ENCODE measurements at places on chromosomes 7 and 10.

DNA sequence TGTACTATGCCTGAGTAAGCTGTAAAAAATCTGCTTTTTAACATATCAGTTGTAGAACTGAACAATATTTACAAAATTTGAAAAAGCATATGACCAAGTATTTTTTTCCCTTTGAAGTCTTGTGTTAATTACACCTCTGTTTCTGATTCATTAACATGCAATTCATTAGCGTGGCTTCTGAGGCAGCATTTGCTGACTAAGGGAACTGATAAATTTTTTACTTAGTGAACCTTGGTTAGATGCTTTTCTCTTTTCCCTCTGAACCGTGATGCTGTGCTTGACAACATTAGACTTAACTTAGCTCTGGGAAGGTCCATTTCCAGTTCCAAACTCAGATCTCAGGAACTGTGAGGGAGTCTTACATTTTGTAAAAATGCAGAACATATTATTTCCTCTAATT lies 28.1 kb downstream of the TWIST1 start:
- no peak for DNase-seq

- DNase-seq, result no peak
Measured at GRCh38 chr10:45649296-45649695, 23.3 kb downstream of the ZFAND4 start.

DNA sequence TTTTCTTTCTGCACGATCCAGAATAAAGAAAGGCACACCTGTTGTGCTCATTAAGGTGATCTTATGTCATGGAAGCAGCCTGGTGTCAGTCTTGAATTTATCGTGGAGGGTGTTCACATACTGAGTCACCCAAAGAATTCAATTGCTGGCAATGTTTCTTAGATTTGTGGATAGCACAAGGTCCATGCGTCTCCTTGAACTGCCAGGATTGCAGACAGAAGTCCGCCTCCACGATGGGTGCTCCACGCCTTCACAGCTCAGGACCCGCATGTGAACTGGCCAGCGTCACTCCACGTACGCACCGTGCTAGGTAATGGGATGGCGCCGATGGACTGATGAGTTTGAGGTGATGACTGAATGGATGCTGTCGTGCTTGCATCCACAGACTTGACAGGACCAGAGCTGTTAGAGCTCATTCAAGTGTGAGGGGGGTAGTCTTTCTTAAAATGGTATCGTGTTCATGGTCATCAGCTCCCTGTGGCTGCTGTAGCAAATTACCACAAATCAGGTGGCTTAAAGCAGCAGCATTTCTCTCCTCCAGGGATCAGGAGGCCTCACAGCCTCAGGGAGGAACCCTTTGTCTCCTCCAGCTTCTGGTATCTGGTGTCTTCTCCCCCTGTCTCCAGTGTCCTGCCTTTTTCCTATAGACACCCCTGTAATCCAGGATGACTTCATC lies 65.4 kb upstream of the DNAJB6 start:
- DNase-seq, result no peak

GRCh38 chr7:668139-668931 lies 58.2 kb upstream of the DNAAF5 start:
- DNase-seq, result no peak

DNA sequence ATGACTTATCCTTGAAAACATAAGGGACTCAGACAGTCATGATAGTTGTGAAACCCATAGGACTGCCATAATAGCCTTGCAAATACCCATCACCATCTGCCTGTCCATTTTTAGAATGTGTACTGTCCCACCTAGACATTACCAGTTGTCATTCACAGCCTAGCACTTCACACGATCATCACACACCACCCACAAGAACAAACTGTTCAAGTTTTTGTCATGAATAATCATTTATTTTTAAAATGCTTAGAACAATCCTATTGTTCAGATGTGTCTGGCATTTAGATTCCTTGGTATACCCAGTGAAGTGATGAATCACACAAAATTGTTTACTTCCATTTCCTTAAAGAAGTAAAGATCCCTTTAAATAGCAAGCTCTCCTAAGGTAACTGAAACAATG lies 46.6 kb downstream of the CCDC3 start:
- DNase-seq, result no peak

DNA sequence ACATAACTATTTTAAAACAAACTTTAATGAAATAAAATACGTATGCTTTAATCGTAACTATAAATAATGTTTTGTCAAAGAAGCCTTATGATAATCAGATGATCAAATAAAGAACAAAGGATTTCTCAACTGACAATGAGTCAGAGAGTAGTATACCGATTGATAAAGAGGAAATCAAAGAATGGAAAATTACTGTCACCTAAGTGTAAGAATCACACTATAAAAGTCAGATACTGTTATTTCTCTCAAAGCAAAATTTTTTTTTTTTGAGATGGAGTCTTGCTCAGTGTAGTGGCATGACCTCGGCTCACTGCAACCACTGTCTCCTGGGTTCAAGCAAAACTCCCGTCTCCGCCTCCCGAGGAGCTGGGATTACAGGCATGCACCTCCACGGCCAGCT lies 18.8 kb downstream of the DNAJC2 start:
- no peak for DNase-seq

DNA sequence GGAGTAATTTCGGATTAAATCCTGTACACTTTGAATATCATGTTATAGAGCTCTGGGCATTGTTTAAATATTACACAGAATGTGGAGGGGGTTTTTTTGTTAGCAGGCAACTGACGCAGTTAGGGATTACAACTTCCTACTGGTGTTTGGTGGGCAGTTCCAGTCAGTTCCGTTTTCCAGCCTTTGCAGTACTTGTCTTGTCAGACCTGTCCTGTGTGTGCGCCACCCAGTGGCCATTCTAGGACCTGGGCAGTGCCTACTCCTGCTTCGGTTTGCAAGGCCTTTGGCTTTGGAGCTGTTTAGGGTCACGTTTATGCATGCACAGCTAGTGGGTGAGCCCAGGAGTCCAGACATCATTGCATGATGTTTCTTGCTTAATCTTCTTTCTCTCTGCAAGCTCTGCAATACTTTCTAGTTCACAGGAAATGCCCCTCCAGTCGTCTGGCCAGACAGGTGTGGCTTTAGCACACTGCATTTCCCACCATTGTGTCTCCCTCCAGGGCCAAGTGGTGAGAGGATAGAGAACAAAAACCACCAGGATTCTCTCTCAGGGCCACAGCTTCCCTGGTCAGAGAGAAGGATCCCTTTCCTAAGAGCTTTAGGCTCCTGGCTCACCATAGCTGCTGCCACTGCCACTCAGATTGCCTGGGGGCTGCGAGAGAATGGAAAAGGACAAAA lies 96.5 kb upstream of the TARP start:
- peak; percentile 57 for DNase-seq

- DNase-seq, result no peak
Measured at GRCh38 chr7:144001543-144001942, 1.4 kb downstream of the OR6B1 start.

GRCh38 chr10:105838392-105838791 lies 1197.3 kb downstream of the SORCS3 start:
- no peak for DNase-seq

GRCh38 chr7:101567230-101567629 lies 61.9 kb downstream of the MYL10 start:
- DNase-seq, result no peak

GRCh38 chr10:49734676-49735075 lies 27.4 kb downstream of the OGDHL start:
- DNase-seq, result no peak

GRCh38 chr10:86013568-86013967 lies 353.0 kb downstream of the GRID1 start:
- DNase-seq, result no peak

- DNase-seq, result no peak
Measured at GRCh38 chr10:95263864-95264226, 27.0 kb downstream of the PDLIM1 start.

GRCh38 chr10:11625019-11625735 lies 13.7 kb upstream of the USP6NL start:
- DNase-seq, result no peak

GRCh38 chr10:103145046-103145445 lies 48.0 kb downstream of the NT5C2 start:
- no peak for DNase-seq

DNA sequence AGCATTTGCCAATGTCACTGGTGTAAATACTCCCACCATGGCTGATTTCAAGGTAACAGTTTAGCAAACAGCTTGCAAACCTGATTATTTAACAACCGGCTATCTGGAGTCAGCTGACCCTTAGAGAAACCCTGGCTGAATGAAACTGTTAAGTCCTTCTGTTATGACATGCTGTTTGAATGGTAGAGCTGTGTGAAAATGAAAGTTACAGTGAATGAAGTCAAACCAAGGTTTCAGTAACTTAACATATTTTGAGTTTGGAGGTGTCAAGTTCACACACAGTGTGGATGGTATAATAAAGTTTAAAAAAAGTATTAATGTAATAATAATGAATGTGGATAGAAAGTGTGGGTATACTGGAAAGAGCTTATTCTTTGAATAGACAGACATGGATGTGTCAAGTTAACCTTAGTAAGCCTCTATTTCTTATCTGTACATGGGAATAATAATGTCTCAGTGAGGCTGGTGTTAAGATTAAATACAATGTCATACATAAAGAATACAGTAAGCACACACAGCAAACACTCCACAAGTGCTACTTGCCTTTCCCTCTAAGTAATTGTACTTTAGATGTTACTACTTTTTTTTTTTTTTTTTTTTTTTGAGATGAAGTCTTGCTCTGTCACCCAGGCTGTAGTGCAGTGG lies 150.4 kb downstream of the TAX1BP1 start:
- no peak for DNase-seq

DNA sequence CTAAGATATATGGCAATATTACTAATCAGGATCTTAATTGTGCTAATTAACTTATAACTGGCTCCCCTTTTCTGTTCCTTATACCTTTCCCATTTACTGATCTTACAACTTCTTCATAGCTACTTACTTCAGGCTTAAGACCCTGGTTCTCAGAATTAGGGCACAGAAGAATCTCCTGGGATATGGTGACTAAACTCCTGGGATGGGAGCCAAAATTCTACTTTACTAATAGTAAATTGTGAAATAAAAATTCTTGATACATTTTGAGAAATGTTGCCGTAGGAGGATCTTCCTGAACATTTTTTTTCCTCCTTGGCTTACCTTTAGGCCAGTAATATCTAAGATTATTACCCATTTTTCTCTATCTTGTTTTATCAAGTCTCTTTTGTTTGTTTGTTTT lies 309.5 kb downstream of the ATRNL1 start:
- no peak for DNase-seq

DNA sequence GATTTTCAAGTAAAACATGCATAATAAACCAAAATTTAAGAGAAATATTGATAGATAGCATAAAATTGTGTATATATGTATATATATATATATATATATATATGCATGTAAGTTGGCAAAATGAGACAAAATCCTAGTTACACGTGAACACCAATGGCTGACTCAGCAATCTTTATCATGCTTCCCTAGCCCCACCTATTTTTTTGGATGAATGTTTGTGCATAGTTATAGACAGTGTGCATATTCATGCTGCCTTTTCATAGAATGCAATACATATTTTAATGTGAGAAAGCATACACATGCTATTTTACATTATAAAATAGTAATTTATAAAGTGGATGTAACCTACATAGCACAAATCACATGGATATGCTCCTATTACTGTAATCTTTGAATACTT lies 230.3 kb downstream of the SH2D4B start:
- no peak for DNase-seq

DNA sequence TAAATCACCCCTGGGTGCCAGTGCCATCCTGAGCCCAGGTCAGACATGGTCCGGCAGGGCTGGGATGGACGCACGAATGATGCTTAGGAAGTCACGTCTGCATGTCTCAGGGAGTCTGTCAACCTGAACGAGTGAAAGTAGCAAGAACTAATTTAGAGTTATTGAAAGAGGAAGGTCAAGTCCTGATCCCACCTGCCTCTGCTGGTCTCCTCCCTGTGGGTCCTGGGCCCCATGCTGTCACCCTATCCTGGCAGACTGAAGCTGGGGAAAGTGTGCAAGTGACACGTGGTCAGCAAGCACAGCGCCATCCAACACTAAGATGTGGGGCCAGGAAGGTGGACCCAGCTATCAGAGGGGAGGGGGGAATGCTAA lies 26.1 kb upstream of the GRID1 start:
- no peak for DNase-seq

- peak; percentile 82 for DNase-seq
Measured at GRCh38 chr7:73308665-73309214, at the start of gene NSUN5. TSS of gene NSUN5 (minus strand) at chr7:73308826. CDS start at chr7:73308790, 36 bp downstream.

DNA sequence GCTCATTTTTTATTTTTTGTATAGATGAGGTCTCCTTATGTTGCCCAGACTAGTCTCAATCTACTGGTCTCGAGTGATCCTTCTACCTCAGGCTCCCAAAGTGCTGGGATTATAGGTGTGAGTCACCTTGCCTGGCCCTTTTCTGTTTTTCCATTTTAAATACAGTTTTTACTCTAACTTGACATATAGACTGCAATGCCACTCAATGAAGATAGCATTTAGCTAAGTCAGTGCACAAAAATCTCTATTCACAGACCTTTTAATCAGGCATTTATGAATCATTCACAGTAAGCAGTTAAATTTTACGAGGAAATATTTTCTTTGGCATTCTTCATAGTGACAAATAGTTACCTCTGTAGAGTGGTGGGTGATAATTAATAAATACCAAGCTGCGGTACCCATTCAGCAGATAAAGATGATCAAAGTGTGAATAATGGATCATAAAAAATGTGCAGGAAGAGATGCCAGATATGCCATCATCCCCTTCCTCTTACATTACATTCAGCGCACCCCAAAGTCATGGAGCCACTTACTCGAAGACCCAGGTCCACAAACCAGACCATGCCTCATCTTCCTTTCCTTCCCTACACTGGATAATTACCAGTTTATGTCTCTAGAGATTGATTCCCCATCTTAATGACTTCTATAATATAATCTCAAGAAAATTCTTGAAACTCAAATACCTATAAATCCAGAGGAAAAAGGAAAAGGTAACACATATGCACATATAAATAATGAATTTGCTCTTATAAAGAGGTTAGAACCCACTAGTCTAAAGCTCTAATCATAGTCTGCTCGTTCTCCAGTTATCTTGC lies 56.0 kb downstream of the UBE2H start:
- no peak for DNase-seq

GRCh38 chr7:150903606-150904005 lies 51.3 kb downstream of the AOC1 start:
- no peak for DNase-seq

DNA sequence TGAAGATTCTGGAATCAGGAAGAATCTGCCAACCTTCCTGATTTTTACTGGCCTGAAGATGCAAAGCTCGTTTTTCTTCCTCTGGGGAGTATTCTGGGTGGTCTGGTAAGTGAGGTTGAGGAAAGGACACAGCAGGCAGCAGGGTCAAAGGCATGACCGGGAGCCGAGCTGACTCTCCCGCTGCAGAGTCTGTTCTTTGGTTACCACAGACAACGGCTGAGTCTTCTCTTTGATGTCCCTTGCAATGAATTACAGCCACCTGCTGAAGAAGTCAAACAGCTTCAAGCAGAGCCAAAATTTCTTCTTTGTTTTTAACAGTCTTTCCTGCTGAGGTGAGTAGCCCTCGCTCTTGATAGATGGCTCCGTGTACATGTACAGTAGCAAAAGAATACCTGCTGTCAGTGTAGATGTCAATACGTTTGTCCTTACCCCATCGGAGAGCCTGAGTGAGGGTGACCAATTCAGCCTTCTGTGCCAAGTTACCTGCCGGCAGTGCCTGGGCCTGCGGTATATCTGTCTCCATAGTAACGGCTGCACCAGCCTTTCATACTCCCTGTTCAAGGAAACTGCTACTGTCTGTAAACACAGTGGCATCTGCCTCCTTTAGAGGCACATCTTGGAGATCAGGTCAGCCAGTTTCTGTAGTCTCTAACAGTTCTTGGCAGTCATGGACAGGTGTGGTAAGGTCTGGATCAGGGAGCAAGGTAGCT lies 76.4 kb downstream of the PRR15 start:
- no peak for DNase-seq

Measured in effector memory CD4-positive, alpha-beta T cell (primary cell).